ENCODE measurements at places on chromosomes 1 and 21. TPM values are rescaled to one million over a fixed set of nuclear protein-coding genes. Genes with fewer than 3 reads are reported as not detected.

- H3K4me3 ChIP-seq: no peak overlapping the region
- H3K27ac ChIP-seq: no peak overlapping the region
- no peaks in the 10 kb centered on the region for H3K27me3 ChIP-seq
- H3K36me3 ChIP-seq: no peaks in the 10 kb centered on the region
These were observed 114.4 kb upstream of the ZP4 start for GRCh38 chr1:238005116-238005515.

GRCh38 chr1:14843525-14843924 is 245.0 kb downstream of the KAZN start:
- no peak for DNase-seq
- H3K4me1 ChIP-seq: no peaks in the 10 kb centered on the region
- no peak overlapping the region for H3K27ac ChIP-seq
- H3K27me3 ChIP-seq: no peaks in the 10 kb centered on the region
- H3K36me3 ChIP-seq: no peaks in the 10 kb centered on the region

GRCh38 chr21:31262728-31263127 is 81.3 kb downstream of the TIAM1 start:
- no peaks in the 10 kb centered on the region for H3K36me3 ChIP-seq
- H3K27ac ChIP-seq: no peak overlapping the region
- no peak overlapping the region for H3K4me3 ChIP-seq
- H3K27me3 ChIP-seq: no peaks in the 10 kb centered on the region
- H3K4me1 ChIP-seq: no peaks in the 10 kb centered on the region

- H3K27me3 ChIP-seq: no peaks in the 10 kb centered on the region
- H3K4me1 ChIP-seq: peaks cover 40% of the 10 kb centered on the region
These were observed 11.7 kb downstream of the SOD1 start for GRCh38 chr21:31671146-31671716.

CACNA1E gene
- total RNA-seq: not detected

DNA sequence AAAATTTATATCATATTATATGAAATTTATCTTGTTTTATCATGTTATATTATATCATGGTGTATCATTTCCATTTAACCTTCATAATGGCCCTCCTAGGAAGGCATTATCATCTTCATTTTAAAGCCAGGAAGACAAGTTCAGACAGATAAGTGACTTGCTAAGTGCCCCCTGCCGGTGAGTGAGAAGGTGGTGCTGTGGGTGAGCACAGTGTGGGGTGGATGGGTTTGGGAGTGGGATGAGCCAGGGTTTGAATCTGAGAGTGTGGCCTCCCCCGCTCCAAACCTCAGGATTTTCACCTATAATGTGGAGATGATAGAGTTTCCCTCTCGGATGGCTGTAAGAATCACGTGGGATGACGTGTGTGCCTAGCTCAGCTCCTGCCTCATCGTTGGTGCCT is 108.7 kb upstream of the IGSF21 start:
- H3K4me1 ChIP-seq: no peaks in the 10 kb centered on the region
- H3K4me3 ChIP-seq: no peak overlapping the region
- DNase-seq: peak; percentile 64
- H3K27me3 ChIP-seq: no peaks in the 10 kb centered on the region
- no peaks in the 10 kb centered on the region for H3K36me3 ChIP-seq

DMRTA2 gene
- total RNA-seq: 0.04 TPM

LIPI gene
- total RNA-seq: not detected

DNA sequence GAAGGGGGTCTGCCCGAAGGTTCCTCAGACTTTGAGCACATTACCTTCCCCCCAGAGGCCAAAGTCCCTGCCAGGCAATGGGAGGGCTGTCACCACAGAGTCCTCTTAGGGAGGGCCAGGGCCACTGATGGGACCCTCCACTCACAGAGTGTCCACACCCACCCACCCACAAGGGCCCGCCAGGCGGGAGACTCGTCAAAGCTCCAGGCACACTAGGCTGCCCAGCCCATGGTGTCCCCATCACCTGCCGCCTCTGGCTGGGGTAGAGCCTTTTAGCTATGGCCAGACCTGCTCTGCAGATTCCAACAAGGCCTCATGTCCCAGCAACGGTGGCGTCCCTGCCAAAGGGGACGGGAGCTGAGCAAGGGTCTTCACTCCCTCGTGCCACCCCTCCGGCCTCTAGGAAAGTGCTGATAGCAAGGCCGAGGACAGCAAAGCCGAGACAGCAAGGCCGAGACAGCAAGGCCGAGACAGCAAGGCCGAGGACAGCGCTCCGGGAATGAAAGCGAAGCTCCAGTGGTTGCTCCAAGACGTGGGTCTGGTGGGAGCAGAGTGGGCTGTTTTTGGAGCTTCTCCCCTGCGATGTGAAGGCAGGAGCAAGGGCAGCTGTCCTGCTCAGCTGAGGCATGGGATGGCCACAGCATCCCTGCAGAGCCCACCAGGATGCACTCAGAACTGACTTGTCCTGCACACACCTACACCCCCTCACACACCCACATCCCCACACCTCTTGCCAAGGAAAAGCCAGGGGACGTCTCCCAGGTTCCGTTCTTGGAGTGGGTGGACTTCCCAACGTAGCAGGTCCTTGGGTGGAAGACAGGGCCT is 123.4 kb downstream of the CRYAA start:
- no peak overlapping the region for H3K27ac ChIP-seq
- no peak overlapping the region for H3K4me3 ChIP-seq
- H3K4me1 ChIP-seq: peaks cover 80% of the 10 kb centered on the region

DNA sequence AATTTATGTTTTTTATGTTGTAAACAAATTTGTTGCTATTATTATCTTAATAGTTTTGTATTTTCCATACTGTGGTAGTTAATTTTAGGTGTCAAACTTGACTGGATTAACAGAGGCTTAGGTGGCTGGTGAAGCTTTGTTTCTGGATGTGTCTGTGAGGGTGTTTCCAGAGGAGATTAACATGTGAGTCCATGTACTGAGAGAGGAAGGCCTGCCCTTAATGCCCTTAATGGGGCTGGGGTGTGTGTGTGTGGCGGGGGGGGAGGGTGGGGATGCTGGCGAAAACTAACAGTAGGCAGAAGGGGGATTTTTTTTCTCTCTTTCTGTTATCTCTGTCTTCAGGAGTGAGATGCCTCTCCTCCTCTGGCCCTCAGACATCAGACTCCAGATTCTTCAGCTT is 1.9 kb downstream of the OR14A16 start:
- DNase-seq: no peak
- H3K36me3 ChIP-seq: no peaks in the 10 kb centered on the region
- no peaks in the 10 kb centered on the region for H3K27me3 ChIP-seq
- peaks cover 6% of the 10 kb centered on the region for H3K4me1 ChIP-seq
- no peak overlapping the region for H3K4me3 ChIP-seq
